NCI-H2029 (cell line): ENCODE measurements at places on chromosomes 3 and 15.

- no peak for DNase-seq
Observed at GRCh38 chr15:76199106-76200082, 111.9 kb downstream of the ETFA start.

DNA sequence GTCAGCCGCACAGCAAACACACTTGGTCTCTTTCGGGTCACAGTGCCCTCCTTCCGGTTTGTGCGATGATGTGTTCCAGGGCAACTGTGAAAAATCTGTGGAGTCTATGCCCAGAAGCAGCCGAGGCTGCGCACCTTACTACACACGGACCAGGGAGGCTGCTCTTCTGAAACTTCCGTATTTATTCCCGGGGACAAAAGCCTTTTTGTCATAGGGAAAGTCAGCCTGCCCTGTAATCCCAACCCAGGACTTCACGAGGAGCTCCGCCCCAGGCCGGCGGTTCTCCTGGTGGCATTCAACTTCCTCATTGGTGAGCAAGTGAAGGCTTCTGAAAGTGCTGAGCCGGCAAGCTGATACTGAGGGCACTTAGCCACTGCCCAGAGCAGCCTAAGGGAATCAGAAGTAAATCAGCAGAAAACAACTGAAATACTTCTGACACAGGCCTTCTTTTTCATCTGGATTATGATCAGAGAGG is 126.5 kb downstream of the FMN1 start:
- peak; percentile 19 for DNase-seq

- no peak for DNase-seq
Observed at GRCh38 chr15:30042556-30042955, 40.2 kb upstream of the GOLGA8J start.

DNA sequence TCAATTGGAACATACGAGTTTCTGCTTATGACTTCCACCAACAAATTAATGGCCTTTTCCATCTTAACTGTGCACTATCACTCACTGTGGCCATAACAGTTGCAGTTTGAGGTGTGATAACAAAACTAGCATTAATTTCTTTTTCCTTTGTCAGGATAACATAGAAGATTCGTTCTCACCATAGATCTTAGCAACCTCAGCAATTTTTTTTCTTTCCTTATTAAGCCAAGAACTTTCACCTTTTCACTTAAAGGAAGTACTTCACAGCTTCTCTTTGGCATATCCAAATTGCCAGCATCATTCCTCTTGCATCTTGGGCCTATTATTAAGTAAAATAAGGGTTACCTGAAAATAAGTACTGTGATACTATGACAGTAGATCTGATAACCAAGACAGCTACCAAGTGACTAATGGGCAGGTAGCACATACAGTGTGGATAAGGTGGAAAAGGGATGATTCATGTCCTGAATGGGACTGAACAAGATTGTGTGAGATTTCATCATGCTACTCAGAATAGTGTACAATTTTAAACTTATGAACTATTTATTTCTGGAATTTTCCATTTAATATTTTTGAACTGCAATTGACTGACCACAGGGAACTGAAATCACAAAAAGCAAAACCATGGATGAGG is 46.6 kb downstream of the CEP70 start:
- DNase-seq: no peak

DNA sequence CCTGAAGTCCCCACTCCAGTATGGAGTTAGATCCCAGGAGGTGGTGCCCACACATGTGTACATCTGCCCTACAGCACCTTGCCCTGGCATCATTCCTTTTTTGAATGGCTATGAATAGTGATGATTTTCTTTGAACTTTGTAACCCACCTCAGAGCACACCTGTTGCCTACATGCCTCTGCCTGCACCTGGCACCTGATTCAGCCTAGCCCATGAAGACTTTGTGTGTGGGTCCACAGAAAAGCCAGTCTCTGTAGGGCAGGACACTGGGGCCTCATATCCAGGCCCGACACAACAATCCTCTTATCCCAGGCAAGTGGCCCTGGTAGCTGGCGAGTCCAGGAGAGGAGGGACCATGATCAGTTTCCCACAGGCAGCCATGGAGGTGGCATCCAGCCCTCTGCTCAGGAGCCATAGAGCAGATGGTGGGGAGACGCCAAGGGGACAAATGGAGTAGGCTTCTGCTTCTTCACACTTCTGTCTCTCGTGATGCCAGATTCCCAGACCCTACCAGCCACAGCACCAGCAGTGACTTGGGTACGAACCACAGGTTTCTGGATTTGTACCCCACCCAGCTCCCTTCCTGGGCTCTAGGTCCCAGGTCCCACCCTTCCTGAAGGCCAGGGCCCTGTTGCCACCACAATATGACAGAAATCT is 230.7 kb downstream of the UACA start:
- no peak for DNase-seq

DNA sequence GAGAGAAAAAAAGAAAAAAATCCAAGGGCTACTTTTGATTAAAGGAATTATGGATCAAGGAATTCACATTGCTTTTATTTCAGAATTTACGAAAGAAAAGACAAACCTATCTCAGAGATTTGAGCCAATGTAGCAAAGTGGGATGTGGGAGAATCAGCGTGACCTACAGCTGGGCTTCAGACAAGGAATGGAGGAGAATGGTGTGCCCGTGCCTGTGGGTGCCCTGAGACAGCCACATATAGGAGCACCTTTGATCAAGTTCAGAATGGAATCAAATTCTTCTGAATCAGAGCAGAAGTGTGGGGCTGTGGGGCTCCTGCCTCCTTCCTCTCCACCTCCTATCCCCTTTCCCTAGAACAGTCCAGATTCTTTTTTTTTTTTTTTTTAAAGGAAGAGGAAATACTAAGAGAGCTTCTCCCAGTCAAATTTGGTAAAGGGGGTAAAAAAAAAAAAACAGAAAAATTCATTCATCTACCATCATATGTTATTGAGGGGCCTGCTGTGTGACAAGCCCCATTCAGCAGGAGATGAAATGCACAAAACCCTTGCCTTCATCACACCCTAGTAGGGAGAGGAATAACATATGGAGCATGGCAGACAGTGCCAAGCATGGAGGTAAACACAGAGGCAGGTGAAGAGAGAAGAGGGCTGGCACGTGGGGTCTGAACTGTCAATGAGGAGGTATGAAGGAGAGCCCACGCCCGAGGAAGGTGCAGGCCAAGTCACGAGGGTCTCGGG is 25.0 kb upstream of the MUSTN1 start:
- DNase-seq: peak; percentile 14

GRCh38 chr3:59412516-59412915 is 362.7 kb upstream of the CFAP20DC start:
- no peak for DNase-seq

DNA sequence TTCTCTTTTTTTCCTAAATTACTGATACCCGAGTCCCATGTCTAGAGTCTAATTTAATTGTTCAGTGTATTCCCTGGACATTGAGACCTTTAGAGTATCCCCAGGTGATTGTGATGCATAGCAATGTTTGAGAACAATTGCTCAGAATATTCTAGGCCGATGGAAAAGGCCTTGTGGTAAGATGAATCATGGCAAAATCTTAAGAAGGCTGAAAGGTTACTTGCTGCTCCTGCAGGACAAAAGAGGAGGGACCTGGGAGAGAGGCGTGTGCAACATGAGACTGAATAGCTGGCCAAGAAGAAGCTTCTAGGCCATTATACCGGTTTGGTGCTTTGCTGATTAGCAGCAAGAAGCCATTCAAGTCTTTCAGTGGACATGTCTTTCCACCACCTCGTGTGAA is 256.6 kb downstream of the ROBO2 start:
- no peak for DNase-seq

- DNase-seq: no peak
Observed at GRCh38 chr3:127037021-127037400, 54.1 kb downstream of the PLXNA1 start.

GRCh38 chr15:52653431-52653964 is 25.7 kb downstream of the ATOSA start:
- DNase-seq: peak; percentile 53

DNA sequence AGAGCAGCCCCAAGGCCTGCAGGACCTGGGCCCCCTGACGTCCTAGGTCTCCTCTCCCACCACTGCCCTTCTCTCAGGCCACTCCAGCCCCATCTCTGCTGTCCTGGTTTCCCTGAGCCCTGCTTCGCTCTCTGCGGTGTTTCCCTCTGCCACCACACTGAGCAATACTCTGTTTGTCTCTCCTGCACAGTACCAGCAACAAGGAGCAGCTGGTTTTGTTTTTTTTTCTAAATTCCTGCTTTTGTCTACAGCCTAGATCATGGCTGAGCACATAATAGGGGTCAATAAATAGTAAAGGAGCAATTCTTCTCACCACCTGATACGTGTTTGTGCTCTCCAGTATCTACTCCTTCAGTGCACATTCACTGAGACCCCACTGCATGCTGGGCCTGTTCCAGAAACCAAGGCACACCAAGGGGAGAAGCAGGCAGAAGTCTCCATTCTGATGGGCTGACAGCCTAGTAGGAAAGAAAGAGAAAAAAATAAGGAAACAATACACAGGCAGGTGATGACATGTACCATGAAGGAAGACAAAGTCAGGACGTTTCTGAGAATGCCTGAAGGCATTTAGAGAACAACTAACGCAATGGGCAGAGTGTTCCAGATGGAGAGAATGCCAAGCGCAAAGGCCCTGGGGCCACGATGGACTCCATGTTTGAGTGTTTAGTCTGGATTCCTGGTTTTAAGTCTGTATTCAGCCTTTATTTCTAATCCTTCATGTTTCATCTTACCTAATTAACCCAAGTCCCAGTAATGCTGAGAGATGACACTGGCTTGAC is 6.0 kb upstream of the ACAD9 start:
- no peak for DNase-seq

- no peak for DNase-seq
Observed at GRCh38 chr3:126022741-126023359, 53.9 kb downstream of the ROPN1B start.

DNA sequence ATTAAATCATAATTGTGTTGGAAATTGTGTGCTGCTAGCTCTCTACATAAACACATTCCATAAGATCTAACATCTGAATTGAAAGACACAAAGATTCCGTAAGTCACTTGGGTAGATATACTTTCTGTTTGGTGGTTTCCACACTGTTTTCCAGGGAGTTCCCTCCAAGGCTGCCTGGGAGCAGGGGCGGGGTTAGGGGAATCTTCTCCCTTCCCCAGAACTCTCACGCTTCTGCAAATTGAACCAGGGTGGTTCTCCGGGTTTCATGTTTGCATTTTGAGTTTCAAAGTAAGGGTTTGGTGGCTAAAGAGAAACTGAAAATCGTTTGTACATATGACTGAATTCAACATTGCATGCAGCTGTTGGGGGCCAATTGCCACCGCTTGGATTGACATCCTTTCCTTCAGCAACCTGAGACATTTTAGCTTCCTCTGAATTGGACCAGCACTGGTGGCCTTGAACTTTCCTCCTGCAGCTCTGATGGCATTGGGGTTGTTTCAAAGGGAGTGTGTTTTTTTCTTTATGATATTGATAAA is 192.7 kb upstream of the FEZF2 start:
- DNase-seq: no peak

DNA sequence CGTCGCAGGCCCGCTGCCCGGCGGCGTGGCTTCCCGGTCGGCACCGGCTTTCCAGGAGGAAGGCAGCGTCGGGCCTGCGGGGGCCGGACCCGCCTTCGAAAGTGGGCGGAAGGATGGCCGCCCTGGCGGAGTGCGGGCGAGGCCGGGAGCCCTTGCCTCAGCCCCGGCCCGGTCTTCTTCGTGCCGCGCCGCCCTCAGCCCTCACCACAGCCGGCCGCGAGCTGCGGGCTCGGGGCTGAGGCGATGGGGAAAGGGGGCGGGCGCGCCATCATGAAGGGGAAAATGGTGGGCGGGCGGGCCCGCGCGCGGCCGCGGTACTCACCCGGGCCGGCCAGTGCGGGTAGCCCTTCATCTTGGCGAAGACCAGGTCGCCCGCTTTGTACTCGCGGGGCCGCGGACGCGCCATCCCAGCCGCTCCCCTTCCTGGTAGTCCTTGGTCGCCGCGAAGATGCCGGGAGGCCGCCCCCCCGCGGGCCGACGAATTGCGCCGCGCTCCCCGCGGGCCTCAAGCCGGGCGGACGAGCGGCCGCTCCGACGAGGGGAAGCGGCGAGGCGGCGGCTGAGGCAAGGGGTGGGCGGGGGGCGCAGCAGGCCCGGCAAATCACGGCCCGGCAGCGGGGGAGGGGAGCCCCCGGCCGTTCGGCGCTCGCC is 489 bp downstream of the HDGFL3 start:
- no peak for DNase-seq

DNA sequence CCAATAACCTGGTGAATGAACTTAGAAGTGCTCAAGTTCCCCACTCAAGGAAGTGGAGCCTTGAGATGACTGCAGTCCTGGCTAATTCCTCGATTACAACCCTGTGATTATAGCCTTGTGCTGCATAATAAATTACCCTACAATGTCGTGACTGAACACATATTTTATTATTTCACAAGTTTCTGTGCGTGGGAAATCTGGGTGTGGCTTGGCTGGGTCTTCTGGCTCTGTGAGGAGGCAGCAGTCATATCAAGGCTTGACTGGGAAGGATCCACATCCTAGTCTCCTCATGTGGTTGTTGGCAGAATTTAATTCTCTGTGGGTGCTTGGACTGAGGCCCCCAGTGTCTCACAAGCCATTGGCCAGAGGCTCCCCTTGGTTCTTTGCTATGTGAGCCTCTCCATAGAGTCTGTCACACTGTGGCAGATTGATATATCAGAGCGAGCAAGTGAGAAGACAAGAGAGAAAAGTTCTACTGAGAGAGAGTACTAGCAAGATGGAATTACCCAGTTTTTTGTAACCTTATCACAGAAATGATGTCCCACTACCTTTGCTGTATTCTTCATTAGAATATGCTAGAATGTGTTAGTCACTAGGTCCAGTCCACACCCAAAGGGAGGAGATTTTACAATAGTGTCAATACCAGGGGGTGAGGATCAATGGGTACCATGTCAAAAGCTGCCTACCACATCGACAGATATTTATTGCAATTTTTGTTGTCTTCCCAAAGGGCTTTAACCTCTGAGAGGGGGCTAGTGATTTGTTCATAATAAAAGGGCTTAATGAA is 102.8 kb upstream of the TBC1D5 start:
- no peak for DNase-seq

DNA sequence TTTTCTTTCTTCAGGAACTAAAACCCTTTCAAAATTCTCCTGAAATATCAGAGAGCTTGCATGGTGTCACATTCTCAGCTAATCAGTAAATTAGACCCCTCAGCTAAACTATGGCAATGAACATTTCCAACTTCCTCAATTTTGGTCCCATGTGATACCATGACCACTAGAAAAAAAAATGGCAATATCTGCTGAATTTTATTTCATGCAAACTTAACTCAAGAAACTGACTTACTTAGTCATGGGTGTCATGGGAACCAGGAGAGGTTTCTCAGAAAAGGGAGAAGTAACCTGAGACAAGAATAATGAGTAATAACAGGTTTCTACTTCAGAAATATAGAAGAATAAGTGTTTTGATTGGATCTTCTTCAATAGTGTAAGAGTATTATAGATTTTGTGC is 784.6 kb upstream of the ALCAM start:
- DNase-seq: no peak

- DNase-seq: no peak
Observed at GRCh38 chr3:154970797-154971196, 109.3 kb upstream of the MME start.

GRCh38 chr15:54790693-54791092 is 406.0 kb downstream of the RSL24D1 start:
- DNase-seq: no peak
